T-helper 2 cell (primary cell): ENCODE measurements at places on chromosomes 2 and 18.
A peak's percentile ranks its signal among the peaks of the same experiment; 100 is the strongest.

DNA sequence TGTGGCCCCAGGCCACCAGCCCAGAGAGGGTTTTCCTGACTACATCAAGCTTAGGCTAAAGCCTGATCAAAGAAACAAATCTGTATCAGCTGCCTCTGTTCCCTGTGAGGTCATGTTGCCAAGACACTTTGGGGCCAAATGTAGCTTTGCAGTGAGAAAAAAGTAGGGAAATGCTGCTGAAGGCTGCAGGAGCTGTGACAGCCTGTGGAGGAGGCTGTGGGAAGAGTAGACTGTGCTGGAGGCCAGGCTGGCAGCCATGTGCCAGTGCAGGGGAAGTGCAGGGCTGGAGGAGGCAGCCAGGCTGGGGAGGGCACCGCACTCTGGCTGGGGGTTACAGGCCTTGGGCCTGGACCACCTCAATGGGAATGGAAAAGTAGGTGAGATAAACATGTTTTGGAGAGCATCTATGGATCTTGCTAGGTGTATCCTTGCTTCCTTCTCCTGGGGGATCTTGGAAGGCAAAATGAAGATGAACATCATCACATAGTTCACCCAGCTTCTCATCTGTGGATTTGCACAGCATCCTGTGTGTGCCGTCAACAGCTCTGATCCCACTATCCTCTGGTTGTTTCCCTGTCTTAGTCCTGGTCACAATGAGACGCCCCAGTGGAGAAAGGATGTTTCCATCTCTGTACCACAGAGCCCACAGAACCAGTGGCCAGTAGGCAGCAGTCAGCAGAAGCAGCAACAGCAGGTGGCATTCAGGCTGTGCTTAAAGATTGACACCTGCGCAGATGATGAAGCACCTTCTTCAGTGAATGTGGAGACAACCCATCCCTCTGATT, 103.8 kb upstream of the COPS8 start:
- DNase-seq = no peak

- no peak for DNase-seq
Measured at GRCh38 chr2:100902817-100903405, 83.0 kb downstream of the NPAS2 start.

- no peak for DNase-seq
Measured at GRCh38 chr2:47457268-47457667, 54.3 kb downstream of the MSH2 start.

GRCh38 chr2:106117347-106117746, 76.8 kb downstream of the UXS1 start:
- DNase-seq = no peak

DNA sequence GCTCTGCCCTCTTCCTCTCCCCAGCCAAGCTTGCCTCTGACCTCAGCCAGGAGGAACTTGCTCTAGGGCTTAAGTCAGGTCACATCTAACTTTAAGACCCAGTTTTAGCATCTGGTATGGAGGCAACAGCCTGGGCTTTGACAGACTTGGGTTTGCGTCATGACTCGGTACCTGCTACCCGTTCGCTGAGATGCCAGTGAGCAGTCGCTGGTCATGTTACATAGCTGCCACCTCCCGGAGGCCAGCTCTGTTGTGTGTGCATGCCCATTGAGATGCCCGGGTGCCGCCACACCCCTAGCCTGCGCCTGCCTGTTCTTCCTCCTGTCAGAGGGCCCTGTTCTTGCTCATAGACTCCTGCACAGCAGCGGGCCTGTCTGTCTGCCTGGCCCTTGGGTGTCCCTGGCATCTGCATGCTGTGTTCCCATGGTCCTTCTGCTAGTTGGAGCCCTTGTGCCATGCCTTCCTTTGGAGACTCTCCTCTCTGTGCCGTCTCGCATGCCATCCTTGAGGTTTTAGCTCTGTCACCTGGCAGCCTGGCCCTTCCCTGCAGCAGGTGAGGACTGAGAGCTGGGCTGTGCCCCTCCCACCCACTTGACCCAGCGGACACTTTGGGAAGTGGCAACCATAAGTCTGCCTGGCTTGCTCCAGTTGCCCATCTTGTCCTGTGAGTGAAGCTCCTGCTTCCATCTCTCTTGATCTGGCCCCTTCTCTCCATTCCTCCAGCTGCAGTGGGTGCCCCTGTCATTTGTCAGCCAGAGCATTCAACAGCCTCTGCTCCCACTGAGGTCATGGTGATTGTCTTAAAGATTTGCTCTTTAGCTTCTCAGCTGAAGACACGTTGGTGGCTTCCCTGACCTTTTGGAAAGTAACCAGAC, 24.9 kb downstream of the ASAP2 start:
- DNase-seq = no peak

DNA sequence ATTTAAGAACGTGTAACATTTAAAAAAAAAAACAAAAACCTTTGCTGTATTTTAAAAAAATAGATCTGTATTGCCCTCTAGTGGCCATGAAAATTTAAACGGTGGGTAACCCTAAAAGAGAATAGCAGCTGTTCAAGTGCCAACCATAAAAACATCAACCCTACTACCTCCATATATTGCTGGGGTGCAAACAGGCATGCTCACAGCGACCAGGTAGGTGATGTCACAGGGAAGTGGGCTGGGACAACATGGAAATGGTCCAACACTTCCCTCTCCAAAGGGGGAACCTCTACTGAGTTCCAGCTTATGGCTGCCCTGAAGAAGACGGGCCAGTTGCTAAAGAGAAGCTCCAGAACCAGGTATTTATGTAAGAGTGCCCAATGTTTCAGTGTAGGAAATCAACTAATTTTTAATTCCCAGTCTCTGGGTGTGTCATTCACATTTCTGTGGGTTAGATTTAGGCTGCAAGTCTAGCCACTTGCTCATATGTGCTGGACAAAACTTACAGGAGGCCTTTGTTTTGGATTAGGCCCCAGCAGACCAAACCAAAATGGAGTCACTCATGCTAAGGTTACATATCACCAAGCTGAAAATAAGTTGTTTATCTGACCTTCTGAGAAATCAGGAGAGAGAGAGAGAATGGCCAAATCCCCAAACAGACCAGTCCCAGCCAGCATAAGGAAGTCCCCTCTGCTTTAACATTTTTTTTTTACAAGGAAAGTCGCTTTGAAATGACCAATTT, 54.5 kb downstream of the SKA1 start:
- DNase-seq = peak; percentile 8

DNA sequence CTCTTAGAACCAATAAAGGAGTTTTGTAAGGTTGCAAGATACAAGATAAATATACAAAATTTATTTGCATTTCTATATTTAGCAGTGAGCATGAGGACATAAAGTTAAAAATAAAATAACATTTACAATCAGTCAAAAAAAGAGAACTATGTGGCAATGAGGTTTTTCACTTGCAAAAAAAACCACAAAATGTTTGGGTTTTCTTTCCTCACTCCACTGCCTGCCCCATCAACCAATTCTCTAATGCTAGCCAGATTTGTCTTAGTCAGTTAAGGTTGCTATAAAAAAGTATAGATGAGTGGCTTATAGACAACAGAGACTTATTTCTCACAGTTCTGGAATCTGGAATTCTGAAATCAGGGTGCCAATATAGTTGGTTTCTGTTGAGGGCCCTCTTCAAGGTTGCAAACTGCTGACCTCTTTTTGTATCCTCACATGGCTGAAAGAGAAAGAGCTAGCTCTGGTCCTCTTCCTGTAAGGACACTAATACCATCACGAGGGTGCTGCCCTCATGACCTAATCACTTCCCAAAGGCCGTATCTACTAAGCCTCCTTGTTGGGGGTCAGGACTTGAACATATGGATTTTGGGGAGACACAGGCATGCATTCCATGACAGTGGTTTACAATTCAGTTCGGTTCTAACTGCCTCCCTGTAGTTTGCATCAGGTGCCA, 566.2 kb downstream of the GALR1 start:
- no peak for DNase-seq

DNA sequence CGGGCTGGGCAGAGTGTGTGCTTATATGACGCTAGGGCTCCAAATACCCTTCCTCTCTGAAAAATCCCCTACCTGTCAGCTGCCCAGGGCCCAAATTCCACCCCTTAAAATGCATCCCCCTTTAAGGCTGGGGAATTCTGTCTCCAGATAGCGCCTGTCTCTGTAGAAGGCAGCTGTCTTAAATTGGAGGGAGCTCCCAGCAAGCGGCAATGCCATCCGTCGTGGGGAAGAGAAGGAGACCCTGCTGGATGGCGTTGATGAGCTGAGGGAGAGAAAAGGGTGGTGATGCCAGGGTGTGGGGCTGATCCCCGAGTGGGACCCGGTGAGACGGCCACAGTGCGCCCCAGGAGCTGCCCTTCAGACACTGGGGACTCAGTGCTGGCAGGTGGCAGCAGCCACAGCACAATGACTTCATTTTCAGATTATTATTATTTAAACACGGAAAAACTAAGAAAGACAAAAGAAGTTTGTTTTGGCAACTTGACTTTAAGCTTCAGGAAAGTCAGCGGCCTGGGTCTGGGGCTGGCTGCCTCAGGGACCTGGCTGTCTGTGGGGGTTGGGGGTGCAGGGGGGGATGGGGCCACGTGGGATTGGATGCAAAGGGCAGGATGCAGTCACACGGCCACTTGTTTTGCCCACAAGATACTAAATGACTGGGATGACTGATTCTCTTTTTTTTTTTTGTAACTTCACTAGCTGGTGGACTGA, 152.8 kb downstream of the TFCP2L1 start:
- no peak for DNase-seq

- no peak for DNase-seq
Measured at GRCh38 chr2:157443795-157444640, at the start of gene CYTIP. CYTIP (minus strand) TSS chr2:157444089; CDS start chr2:157444020, 69 bp downstream.

- DNase-seq = peak; percentile 25
Measured at GRCh38 chr2:28821295-28821958, 10.8 kb downstream of the SPDYA start.
